ENCODE measurements at places on chromosomes 5 and 9.
A peak's percentile ranks its signal among the peaks of the same experiment; 100 is the strongest.

DNA sequence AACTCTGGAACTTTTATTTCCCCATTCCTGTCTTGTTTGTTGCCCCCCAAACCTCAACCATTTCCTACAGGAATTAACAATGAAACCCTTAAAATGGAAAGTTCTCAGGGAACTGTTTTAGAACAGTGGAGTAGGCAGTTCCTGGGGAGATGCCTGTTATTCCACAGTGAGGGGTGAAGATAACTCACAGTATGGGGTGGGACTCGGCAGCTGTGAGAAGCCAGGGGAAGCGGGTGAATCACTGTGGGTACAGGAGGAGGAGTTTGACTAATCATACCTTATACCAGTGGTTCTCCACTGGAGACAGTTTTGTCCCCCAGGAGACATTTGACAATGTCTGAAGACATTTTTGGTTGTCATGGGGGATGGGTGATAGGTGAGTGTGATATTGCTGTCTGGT lies 36.9 kb upstream of the GLRA1 start:
- DNase-seq = no peak

DNA sequence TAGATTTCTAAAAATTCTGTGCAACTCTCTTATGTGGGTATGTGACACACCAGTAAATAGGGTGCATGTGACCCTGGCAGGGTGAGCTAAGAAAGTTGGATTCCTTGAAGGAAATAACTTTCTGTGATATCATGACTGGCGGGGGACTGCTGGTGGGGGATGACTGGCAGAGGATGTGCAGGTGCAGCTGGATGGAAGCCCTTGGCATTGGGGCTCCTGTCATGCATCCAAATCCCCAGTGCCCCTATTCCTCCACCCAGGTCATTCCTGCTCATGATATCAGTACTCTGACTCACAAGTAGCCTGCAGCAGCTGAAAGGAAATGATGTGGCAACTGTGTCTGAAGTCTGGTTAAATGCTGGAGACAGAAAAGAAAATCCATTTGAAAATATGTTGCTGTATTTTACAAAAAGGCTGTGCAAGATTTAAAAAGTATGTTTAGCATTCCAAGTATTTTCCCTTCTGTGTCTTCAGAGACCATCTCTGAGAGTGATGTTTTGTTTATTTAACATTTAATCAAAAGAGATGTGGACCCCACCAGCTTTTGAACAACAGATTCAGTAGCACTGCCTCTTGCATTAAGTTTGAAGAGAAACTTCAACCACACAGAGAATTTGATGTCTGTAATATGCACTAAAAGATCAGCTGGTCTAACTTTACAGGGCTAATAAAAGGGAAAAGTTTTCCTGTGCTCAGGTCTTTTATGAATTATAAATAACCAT lies 17.9 kb upstream of the ZSWIM6 start:
- peak; percentile 79 for DNase-seq

GRCh38 chr9:16238623-16239138 lies 631.8 kb downstream of the BNC2 start:
- no peak for DNase-seq

DNA sequence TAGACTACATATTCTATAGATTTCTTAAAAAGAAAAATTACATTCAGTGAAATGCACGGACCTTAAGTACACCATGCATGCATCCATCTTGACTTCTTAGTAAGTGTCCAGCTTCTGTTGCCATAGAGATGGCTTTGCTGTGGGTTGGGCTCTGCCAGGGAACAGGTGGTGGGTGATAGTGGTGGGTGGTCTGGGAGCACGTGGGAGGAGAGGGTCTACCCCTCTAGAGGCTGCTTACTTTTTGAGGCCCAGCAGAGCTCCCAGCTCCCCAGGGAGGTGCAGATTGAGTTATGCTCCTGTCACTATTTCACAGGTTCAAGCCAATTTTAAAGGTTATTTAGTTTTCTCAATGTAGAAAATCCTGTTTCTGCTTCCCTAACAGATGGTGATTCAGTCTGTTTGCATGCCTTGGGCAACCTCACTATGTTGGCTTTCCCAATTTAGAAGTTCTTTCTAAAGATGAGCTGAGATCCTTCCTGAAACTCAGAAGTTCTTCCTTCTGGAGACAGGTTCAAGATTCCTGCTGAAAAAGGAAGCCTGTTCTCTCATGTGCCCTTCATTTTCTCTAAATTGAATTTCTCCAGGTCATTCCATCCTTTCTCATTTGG lies 107.4 kb upstream of the LHFPL2 start:
- peak; percentile 56 for DNase-seq

DNA sequence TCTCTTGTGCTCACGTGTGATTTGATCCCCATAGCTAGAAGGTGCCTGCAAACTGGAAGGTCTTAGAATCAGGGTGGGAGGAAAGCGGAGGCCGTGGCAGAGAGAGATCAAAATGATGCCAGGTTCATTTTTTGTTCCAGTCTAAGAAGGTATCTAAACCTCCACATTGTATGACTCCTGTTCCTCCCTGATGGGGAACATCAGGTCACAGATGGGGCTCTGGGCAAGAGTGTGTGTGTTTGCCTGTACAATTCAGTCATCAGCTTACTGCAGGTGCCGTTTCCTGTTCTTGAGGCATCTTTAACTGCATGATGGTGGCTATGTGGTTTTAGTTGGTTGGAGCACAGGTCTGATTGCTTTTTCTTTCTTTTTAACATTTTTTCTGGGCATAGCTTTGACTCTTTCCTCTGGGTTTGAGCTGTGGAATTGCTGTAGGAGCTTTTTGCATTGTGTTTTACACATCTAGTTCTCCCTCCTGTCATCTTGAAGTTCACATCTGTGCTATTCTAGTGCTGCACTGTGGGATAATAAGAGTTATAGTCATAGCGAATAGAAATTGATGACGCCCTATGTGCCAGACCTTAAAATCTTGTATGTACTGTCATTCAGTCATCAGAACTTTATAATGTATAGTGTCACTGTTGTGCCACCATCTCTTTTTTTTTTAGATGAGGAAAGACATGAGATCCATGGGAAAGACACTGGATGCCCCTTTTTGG lies 30.8 kb downstream of the ARHGAP26 start:
- no peak for DNase-seq
